ENCODE measurements at places on chromosomes 3 and 15.

GRCh38 chr15:85673326-85673725 lies 121.4 kb downstream of the KLHL25 start:
- DNase-seq, result no peak

GRCh38 chr3:196111939-196112386 lies 30.1 kb upstream of the TFRC start:
- no peak for DNase-seq

- no peak for DNase-seq
These were observed 519.7 kb downstream of the DIPK2A start for GRCh38 chr3:144491333-144491732.

DNA sequence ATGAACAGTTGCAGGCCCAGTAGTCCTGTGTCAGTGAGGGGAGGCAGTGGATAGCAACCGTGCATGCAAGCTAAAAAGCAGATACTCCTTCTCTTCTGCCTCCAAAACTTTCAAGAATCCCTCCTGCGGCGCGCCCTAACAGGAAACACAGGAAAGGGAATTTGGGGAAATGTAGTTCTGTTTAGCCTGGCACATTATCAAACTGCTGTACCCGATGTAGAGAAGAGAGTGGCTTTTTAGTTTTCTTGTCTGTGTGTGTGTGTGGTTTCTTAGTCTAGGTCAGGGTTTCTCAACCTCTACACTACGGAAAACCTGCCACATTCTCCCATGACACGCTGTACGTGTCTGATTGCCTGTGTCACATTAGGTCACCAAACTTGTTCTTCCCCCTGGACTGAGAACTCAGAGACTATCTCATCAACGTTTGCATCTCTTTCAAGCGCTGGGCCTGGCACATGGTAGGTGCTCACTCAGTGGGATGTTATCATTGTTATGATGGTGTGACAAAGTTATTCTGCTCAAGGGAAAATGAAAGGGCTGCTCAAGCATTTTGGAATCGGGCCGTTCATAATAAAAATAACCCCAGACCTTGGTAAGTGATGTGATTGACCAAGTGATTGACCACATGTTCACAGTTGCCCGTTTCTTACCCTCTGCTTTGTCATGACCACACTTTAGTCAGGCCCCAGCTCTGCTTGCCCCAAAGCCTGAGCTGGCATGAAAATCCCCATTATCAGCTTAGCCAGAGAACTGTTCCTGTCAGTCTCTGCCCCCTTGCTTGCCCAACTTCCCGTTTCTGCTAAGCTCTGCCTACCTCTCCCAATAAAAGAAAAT lies 33.2 kb downstream of the TM4SF4 start:
- no peak for DNase-seq

- no peak for DNase-seq
These were observed 133.1 kb downstream of the DIPK2A start for GRCh38 chr3:144104679-144105078.

- DNase-seq, result no peak
These were observed 213.3 kb downstream of the GRM7 start for GRCh38 chr3:7074217-7074616.

GRCh38 chr15:80404057-80404760 lies at the start of gene ARNT2:
Gene ARNT2, plus strand, starts transcription at chr15:80404382. Its CDS starts 134 bp downstream, at chr15:80404516.
- peak; percentile 66 for DNase-seq

- DNase-seq, result no peak
These were observed 37.5 kb upstream of the IQSEC1 start for GRCh38 chr3:13110678-13111116.

DNA sequence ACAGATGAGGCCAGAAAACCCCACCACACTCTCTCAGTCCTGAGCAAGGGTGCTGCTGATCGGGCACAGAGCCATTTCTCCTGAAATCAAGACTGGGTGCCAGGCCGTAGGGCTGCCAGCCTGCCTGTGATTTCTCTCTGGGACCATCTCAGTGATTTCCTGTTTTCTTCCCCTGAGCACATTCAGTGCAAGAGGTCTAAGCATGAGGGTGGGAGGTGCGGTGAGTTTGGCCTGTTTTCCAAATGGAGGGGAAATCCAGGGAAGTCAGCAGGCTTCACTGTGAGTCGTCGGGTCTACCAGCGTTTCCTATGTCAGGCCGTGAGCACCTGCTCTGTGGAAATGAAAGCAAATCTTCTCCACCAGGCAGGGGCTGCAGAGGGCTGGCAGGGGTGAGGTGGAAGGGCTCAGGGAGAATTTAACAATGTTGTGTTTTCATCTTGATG lies 82.3 kb downstream of the ST6GAL1 start:
- DNase-seq, result no peak
